CD4-positive, alpha-beta T cell treated with Interleukin-15 for 1 hour (primary cell): ENCODE measurements at places on chromosomes 7 and 10.

- DNase-seq = no peak
These were observed 647.5 kb upstream of the IGFBP3 start for GRCh38 chr7:46568420-46569132.

DNA sequence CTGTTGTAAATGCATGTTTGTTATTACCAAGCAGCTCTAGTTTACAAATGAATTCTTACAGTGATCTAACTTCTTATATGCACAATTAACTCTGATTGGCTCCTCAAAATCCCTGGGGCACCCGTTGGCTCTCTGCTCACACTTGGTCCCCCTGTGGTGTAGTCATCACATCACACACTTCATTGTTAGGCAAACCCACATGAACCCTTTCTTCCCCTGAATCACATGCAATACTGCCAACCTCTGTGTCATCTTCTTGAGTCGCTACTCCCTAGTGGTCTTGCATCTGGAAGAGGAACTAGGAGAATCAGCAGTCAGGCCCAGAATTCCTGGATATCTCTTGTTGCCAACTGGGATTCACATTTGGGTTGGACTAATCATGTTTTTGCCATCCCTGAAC, 73.1 kb downstream of the CD36 start:
- DNase-seq = no peak

- no peak for DNase-seq
These were observed 78.1 kb downstream of the USP6NL start for GRCh38 chr10:11533328-11533781.

GRCh38 chr7:20197125-20197748, 19.9 kb downstream of the MACC1 start:
- no peak for DNase-seq

DNA sequence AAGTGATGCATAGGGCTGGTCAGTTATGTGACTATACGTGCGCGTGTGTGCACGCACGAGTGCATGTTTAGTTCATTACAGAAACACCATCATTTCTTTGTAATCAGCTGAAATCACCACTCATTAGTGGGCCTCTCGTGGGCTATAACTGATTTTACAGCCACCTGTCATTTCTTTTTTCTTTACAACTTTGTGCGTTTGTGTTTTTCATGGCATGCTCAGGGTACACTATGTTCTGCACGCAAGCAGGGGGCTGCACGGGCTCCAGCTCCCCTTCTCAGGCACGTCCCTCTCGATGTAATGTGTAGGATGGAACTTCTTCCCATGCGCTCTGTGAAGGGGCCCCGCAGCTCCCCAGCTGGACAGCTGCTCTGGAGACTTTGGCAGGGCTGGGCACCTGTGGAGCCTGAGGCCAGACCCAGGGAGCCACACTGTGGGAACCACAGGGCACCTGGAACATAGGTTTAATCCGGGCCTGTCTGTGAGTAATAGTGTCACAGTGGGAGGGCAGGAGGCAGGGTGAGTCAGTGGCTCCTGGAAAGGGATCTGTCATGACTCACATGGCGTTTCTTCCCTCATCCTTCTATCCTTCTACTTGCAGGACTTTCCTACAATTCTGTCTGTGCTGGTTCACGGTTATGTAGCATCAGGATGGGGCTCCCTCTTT, 4.9 kb downstream of the GCK start:
- no peak for DNase-seq

DNA sequence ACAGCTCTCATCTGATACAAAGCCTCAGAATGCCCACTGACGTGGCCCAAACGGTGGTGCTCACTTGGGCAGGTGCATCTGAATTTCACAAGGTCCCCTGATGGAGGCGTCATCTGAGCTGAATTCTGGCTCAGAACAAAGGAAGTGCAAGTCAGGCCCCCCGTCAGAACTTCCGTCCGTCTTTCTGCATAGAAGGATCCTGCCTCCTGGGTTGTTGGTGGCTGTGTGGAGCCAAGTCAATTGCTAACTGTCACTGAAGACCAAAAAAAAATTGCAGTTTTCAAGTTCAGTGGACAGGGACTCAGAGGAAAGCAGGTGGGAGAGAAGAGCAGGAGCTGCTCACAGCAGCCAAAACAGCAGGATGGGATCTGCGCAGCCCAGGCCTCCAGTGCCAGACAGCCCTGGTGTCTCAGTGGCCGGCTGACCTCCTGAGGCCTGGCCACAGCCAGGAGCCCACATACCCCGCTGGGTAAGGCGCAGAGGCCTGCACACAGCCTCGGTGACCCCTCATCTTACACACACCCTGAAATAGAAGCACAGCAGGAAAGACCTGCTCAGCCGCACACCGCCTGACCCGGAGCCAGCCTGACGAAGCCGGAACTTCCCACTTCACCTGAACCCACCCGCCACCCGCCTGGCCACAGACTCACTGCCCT, 49.4 kb downstream of the PYROXD2 start:
- DNase-seq = no peak

DNA sequence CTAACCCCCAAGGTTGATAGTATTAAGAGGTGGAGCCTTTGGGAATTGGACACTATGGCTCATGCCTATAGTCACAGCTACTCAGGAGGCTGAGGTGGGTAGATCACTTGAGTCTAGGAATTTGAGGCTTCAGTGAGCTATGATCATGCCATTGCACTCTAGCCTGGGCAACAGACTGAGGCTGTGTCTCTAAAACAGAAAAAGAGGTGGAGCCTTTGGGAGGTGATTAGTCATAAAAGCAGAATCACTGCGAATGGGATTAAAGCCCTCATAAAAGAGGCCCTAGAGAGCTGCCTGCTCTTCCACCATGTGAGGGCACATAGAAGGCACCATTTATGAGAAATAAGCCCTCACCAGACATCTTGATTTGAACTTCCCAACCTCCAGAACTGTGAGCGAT, 81.9 kb downstream of the SKAP2 start:
- DNase-seq = no peak

- no peak for DNase-seq
These were observed 20.6 kb downstream of the SLC18A2 start for GRCh38 chr10:117261501-117261900.

DNA sequence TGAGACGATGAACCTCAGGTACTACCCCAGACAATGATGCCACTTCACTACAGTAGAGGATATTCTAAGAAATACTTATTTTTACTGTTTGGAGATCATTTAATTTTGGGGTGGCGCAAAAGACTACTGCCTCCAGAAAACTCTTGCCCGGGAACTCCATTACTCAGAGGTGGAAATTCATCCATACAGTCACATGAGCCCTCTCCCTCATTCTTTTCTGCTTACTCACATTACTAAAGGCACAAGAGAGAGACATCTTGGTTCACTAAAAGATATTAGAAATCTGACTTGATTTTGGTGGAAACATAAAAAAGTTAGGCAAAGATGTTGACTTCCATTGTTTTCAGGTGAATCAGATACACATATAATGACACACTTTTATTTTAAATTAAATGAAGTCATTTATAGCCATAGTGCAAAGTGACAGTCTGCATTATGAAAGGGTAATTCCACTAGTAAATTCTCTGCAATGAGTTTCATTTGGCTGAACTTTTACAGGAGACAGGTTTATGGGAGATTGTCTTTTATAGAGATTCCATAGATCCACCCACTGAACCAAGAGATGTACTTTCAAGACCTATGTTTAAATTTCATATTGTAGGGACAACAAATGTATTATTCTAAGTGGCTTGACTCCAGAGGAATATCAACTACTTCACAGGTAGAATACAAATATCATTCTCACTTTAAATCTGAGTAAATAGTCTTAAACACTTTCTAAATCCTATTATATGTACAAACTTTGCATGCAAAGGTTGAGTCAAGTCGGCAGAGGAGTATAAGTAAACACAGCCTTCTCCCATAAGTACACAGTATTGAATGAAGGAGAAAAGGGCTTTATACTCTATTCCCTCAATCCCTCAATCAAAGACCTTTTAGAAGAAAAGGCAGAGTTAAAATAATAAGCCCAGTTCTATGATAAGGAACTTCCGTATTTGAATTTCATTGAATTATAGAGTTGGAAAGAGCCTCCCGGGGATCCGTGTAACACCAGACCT, 18.8 kb downstream of the NEBL start:
- no peak for DNase-seq

- no peak for DNase-seq
These were observed 41.3 kb downstream of the C10orf105 start for GRCh38 chr10:71678057-71678805.

DNA sequence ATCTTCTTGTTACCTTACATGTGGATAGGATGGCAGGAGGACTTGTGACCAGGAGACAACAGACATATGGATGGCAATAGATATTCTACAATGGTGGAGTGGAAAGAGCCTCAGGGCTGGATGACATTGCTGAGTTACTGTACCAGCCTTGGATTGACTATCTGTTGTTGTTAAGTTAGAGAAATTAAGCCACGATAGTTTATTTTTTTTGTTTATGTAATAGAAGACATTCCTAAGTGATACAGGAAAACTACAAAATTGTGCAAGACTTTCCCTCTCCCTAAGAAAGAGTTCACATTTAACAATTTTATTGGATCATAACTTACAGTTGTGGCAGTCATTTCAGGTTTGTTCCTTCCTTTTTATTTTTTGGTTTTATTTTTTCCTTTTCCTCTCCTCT, 230.7 kb upstream of the CACNA2D1 start:
- DNase-seq = no peak

DNA sequence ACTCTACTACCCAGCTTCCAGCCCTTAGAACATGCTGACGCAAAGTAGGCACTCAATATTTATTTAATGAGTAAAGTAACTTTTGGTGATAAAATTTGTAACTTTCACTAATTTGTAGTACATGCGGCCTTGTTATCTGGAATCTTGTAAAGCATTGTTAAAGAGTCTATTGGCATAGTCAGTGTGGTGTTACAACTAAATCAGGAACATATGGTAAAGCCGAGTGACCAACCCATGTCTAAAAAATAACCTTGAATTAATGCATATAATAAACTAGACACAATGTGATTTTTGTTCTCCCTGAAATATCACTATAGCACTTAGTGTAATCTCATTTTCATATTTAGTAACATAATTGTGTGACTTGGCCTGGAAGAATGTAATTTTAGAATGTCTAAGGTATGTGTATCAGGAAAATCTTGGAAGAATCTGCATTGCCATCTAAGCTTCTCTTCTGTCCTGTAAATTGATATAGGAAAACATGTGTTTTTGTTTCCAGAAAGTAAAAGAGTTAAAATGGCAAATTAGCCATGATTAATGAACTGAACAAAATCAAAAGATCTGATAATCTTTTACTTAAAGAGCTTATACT, 256.7 kb upstream of the GNAI1 start:
- DNase-seq = no peak

DNA sequence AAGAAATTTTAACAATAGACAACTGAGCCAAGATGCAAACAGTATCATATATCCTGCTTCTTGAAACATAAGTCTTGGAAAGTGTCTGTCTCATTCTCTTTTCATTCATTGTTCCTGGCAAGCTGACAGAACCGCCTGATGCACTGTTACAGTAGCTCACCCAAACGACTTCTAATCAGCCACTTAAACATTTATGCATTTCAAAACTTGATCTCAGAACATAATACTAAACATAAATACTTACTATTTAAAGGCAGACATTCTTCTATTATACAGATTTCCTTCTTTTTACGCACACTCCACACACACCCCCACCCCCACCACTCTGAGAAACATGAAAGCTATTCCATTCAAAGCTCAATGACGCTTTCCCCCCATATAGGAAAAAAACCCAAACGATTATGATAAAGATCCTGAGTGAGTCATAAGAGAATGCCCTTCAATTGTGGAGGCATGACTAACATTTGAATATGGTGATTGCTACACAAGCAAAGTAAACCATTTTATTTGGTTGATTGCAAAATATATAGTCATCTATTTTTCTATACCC, 30.5 kb downstream of the SHTN1 start:
- DNase-seq = no peak

GRCh38 chr7:93592588-93593266, 18.2 kb upstream of the CALCR start:
- no peak for DNase-seq
